ENCODE measurements at places on chromosomes 2 and 18.
A peak's percentile ranks its signal among the peaks of the same experiment; 100 is the strongest.

- peak; percentile 78 for DNase-seq
These were observed 20.3 kb downstream of the ACTR3 start for GRCh38 chr2:113910110-113910717.

DNA sequence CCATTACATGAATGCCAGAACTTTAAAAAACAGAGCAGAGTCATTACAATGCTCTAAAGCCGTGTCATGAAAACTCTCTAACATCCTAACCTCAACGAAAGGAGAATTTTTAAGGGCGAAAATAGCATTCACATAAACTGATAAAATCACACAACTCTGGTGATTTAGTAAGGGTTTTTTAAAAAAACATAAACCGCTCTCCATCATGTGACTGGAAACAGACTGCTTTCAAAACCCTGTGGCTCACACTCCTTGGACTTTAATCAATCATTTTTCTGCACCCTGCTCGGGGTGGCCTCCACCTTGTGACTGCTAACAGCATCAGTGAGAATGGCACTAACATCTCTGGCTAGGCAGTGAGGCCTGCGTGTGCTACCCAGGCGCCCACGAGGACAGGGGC lies 12.1 kb downstream of the DOCK10 start:
- no peak for DNase-seq

- DNase-seq: no peak
These were observed 42.0 kb downstream of the CROCC2 start for GRCh38 chr2:240948086-240948485.

DNA sequence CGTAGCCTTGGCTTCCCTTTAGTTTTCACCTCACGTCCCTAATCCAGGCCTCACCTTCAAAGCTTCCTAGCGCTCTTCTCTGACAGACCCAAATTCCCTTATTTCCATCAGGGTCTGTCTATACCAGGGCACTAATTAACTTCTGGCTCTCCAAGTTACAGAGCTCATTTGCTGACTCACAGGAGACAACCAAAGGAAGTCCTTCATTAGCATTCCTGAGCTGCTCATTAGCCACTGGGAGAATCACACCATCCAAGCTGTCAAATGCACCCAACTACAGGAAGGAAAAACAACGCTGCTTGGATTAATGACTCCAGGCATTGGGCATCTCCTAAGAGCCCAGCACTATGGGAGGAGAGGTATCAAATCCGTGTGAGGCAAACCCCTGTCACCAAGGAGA lies 109.8 kb upstream of the ALK start:
- no peak for DNase-seq

GRCh38 chr2:65730186-65730585 lies 297.8 kb upstream of the SPRED2 start:
- DNase-seq: no peak

GRCh38 chr2:209424199-209424701 lies 403 bp downstream of the MAP2 start:
- no peak for DNase-seq

DNA sequence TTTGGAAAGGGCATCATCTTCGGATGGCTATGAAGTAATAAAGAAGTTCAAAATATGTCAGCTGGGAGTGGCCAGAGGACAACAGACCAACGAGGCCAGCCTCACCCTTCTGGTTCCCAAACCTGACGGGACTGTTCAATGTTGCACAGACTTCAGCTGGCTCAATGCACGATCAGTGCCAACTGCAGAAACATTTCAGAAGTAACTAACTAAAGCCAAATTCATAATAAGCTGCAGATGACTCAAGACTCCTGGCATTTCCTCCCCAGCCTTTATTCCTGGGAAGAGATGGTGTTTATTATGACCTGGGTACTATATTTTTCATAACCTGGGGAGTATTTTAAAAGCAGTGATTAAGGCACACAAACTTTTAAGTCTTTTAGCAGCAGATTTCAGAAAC lies 3.8 kb upstream of the ATP6V1C2 start:
- no peak for DNase-seq

- no peak for DNase-seq
These were observed 678.0 kb upstream of the CDH2 start for GRCh38 chr18:28854964-28855363.

- no peak for DNase-seq
These were observed 58.1 kb downstream of the MYO3B start for GRCh38 chr2:170235860-170236679.

DNA sequence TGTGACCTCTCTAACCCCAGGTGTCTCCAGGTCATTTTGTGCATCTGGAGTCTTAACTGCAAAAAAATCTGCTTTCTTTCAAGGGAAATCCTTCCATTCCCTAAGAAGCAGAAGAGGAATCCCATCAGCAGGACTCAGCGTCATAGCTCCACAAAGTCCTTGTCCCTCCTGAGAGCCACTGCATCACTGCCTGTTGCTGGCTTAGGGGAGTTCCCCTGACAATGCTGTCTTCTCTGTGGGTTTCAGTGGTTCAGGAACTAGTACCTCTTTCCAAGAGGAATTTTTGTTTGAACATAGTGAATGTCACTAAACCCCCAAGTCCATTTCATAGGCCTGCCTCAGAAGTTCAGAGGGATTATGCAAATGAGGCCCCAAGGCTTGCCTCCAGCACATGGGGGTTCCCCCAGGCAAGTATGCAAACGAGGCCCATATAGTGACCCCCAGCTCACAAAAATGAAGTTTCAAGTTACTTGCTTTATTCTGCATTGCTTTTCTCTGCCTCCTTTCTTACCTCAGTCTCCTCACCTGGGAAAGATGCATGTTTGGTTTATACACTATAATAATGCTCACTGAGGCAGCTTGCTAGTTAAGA lies 513.9 kb upstream of the MEX3C start:
- DNase-seq: no peak

- DNase-seq: no peak
These were observed 17.6 kb upstream of the EPHA4 start for GRCh38 chr2:221589696-221590095.

GRCh38 chr2:108854484-108854883 lies 67.9 kb downstream of the CCDC138 start:
- no peak for DNase-seq

DNA sequence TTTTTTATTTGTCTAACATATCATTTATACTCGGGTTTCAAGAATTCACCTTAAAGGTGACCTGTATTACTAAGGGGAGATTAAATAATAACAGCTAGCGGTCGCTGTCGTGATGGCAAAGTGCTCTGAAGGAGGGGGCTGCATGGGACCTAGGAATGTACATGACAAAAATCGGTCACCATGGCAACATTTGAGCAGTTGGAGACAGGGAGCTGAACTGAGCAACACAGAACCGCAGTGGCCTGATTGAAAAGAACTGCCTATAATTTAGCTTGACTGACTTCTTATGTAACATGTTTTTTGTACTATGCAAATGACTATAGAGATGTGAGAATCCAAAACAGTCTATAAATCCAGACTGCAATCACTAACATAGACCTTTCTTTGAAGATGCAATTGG lies 34.3 kb upstream of the EPHA4 start:
- DNase-seq: no peak

DNA sequence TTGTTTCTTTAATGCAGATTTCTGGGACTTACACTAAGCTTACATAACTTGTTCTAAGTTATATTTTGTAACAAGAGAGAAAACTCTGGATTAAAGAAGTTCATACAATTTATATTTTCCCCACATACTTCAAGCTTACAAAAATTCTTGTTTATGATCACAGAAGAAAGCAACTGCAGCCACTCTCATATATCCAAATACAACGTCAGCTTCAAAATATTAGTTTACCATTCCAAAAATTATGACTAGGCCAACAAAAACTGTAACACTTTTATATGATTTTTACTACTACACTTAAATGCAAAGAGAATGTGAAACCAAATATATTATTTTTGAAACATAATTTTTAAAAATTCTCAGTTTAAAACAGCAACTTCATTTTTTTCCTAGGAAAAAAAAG lies 30.9 kb downstream of the LPIN2 start:
- DNase-seq: no peak

DNA sequence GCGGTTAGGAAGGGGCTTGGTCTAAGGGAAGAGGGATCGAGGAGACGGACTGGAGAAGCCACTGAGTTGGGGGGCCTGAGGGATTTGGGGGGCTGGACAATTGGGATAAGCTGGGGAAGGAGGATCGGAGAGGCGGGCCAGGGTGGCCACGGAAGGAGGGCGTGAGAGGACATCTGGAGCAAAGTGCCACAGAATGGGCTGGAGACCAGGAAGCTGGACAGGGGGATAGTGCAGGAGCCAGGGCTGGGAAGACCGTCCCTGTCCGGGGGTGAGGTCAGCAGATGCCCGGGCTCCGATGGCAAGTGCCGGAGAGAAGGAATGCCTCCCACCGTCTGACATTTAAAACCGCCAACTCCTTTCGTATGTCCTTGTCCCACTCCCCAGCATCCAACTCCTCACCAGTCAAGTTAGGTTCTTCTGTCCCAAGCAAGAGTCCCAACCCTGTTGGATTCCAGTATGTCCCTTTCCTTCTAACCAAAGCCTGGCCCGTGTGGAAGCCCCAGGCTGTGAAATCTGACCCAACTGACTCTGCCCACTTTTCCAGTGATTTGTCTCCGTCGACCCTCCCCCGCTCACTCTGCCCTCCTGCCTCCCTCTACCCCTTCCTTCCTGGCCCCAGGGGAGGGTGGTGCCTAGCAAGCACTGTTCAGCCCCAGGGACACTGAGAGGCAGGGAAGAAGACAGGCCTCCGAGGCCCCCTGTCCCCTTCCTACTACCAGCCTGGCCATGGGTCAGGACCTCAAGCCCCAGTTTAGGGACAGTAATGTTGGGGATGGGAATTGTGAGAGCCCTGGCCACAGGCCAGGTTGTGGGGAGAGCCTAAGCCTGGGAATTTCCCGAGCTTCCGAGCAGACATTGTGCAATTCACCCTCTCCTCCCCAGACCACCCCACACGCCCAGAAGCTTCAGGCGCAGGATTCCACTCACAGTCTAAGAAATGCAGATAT lies 31.5 kb upstream of the TMBIM1 start:
- no peak for DNase-seq

DNA sequence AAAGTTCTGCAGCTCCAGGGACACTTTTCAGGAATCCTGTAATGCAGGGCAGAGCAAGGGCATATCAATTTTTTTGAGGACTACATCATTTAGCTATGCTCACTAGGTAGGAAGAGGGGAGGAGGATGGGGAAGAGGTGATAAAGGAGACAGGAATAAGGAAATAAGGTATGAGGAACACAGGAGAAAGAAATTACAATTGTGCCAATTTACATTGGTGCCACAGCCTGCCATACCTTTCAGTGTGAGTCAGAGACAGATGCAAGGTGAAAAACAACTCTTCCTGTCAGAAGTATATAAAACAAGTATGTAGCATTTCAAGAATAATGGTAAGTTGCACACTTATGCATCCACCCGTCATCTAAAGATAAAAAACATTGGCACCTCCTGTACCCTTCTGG lies 5.4 kb upstream of the MRPS9 start:
- no peak for DNase-seq

DNA sequence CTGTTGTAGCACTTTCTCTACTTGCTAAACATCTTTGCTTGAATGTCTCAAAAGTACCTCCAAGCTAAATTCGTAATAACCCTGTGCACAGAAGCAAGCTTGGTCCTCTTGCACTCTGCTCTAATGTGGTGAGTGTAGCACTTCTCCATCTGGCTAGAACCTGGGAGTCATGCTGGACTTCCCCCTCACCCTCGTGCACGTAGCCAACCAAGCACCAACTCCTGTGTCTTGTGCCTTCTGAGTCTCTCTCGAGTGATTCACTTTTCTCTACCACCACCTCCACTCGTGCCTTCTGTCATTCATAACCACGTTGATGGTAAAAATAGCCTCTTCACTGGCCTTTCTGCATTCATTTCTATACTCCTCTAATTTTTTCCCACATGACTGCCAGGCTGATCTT lies 91.9 kb upstream of the KCNE4 start:
- DNase-seq: no peak

DNA sequence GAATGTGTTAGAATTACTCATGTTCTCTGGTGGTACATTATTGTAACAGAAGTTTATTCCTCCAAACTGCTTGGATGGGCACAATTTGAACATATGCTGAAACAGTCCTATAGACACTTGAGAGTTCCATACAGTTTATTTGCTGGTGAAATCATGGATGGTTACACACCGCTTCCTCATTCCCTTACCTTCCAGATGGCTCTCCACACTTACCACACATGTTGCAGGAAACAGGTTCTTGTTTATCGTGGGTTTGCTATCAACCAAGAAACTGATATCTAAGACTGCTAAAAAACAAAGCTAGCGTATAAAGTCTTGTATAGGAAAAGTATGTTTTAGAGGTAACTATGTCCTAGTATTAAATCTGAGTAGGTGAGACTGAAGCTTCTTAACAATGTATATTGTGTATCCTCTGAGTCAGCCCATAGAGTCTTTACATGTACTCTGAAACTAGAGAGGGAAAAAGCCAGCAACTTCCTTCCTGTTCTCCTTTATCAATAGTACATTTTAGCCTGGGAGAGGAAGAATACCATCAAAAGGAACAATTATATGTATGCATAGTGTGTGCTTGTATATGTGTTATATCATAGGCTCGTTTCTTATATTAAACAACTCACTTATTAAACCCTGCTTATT lies 313.1 kb downstream of the PLCL1 start:
- DNase-seq: no peak

DNA sequence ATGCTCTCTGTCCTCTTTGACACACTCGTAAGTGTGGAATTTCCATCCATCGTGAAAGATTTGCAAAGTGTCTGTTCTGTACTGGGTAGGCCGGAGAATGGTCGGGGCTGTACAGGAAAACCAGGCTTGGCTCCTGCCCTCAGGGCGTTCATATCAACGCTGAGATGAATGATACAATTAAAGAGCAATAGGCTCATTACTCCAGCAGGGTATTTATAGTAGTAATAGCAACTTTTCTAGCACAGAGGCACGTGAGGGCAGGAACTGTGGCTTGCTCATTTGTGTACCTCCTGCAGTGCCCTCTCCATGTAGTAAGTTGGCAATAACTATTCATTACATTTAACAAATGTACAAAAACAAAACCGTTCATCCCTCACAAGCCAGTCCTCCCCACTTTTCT lies 5.3 kb upstream of the NCK2 start:
- no peak for DNase-seq

DNA sequence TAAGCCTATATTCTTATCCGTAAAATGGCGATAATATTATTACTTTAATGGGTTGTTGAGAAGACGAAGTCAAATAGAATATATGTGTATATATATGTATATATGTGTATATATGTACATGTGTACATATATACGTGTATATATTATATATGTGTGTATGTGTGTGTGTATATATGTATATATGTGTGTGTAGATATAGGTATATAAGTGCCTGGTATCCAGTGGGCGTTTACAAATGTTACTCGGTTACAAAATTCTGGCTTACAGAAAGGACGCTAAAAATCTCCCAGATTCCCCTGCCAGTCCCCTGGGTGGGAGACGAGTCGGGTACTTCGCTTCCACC lies 295 bp upstream of the MTX2 start:
- no peak for DNase-seq

- no peak for DNase-seq
These were observed 136.1 kb downstream of the DNAH6 start for GRCh38 chr2:84652431-84652830.

GRCh38 chr2:135299165-135299564 lies 231.9 kb downstream of the ZRANB3 start:
- DNase-seq: no peak

DNA sequence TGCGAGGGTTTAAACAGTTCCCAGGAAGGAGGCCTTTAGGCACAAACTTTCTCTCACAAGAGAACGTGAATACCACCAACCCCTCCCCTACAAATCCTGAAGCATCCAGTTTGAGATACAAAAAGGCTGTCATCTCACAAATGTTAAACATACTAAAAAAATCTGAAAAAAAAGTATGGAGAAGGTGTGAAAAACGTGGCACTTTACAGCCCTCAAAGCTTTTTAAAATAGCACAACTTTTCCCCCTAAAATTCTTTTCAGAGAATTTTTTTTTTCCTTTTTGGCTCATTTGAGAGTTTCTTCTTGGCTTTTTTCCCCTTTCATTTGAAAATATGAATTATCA lies 10.1 kb downstream of the ZEB2 start:
- no peak for DNase-seq

Measured in stimulated activated CD8-positive, alpha-beta memory T cell treated with anti-CD3 and anti-CD28 coated beads, Interleukin-15, amount 100 ng/mL, for 4 hours (primary cell).